Breast epithelium (tissue), 4 donors: ENCODE measurements at places on chromosomes 16 and 17. TPM values are rescaled to one million over a fixed set of nuclear protein-coding genes. Genes with fewer than 3 reads are reported as not detected.

- no peak for DNase-seq
Observed at GRCh38 chr16:4970010-4970409, 11.9 kb downstream of the SEC14L5 start.

- no peak for DNase-seq
Observed at GRCh38 chr16:58518083-58518979, 3.0 kb downstream of the SETD6 start.

DNA sequence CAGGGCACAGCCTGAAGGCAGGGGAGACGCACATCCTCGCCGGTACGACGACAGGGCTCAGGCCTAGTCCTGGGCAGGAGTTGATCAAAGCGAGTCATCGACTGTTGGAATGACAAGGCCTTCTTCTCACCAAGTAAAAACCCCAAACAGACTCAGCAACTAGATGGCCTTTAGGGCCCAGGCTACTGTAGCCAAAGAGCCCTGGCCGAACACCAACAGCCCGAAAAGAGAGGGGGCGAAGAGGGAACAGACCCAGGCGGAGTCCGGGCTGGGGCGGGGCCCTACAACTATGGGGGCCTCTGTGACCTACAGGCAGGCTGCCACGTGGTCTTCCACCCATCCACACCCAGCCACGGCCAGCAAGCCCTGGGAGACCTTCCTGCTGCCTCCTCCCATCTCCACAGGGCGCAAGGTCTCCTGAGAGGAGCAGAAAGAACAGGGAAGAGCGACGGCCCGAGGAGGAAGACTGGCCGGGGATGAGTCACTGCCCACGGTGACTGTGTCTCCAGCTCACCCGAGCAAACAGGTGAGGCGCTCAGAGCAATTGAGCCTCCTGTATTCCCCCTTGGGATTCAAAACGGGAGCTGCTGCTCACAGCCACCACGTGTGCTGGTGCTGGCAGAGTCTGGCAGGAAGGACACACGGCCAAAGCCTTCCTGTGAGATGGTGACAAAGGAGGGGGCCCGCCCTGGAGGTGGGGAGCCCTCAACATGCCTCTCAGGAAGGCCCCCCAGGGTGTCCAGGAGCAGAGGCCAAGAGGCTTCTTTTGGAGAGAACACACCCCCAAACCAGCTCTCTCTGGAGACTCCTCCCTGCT is 17.7 kb downstream of the SLC16A3 start:
- DNase-seq, result peak; percentile 60

GRCh38 chr17:45332989-45333701 is 16.3 kb upstream of the MAP3K14 start:
- no peak for DNase-seq

GRCh38 chr16:82470620-82471152 is 156.1 kb upstream of the CDH13 start:
- DNase-seq, result no peak

DNA sequence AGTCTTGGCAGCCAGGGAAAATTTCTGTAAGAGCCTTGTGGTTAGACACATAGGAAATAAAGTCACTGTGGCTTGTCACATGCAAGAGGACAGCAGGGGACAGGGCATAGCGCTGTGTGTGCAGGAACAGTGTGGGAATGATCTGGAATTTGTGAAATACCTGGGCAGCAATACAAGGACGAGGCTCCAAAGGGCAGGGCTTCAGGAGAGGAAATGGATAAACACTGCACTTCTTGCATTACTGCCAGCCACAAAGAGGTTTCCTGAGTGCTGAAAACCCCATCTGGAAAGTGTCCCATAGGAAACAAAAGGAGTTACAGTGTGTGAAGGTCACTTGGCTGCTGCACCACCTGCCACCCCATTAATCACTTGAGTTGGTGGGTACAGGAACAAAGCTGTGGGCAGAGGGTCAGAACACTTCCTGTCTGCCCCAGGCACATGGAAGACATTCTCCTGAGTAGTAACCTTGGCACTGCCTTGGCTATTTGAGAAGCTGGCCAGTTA is 12.1 kb upstream of the HP start:
- no peak for DNase-seq

GRCh38 chr16:8957063-8957397 is 6.7 kb downstream of the USP7 start:
- no peak for DNase-seq

DNA sequence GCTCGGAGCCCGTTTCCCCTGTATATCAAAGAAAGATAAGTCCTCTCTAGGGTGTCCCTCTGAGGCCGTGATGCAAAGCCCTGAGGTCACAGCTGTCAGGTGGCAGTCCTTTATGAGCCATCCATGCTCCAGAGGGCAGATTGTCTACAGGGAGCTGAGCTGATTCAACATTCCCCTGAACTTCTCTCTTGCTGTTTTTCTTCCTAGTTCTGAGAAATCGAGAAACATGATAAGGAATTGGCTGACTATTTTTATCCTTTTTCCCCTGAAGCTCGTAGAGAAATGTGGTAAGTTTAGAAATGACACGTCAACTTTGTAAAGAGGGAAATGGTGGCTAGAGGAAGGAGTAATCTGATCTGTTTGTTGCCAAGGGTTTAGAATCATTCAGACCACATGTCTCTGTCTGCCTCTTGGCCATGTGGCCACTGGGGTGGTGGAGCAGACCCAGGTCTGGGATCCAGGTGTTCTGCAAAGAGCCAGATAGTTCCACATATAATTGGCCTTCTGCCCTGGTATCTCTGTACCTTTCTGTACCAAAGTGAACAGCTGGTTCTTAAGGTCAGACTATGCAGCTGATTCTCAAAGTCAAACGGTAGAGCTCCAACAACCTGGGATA is 3.5 kb downstream of the CTNS start:
- no peak for DNase-seq

DNA sequence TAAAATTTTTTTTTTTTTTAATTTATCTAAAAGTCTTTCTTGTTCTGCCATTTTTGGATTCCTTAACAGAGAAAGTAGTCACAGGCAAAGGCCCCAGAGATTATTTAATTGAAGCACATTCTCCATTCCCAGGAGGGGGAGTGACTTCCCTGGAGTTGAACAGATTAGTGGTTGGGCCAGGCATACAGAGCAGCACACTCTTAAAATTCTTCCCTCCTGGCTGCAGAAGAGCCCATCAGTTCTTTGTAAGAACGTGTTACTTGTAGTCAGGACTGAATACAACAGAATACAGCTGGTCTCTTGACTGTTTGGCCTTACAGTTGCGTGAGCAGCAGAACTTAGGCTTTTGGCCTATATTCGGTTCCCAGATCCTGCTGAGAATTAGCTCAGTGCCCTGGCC is 1.8 kb downstream of the ALKBH5 start:
- no peak for DNase-seq

DNA sequence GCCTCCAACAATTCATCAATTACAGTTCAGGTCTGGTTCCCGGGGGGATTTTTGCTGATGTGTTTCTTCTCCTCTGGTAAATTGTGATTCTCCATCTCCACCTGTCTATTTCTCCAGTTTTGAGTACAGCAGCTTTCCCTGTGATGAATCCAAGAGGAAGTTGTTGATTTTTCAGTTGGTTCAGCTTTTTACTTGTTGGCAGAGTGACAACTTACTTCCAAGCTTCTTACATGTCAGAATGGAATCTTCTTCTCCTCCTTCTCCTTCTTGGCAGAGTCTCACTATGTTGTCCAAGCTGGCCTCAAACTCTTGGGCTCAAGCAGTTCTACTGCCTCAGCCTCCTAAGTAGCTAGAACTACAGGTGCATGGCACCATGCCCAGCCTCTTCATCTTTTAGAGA is 33.4 kb upstream of the TMEM92 start:
- DNase-seq, result no peak

The CDT1 gene
- total RNA-seq, result 3.2 TPM

The BCAR1 gene
- 38.7 TPM for total RNA-seq

The BRIP1 gene
- total RNA-seq, result 0.48 TPM

The EIF3C gene
- total RNA-seq, result 203 TPM
